Kidney (tissue), 22 donors: ENCODE measurements at places on chromosomes 6 and 20. TPM values are rescaled to one million over a fixed set of nuclear protein-coding genes. Genes with fewer than 3 reads are reported as not detected.

Gene CHRNA4
- polyA plus RNA-seq = 0.67 TPM

Gene PDRG1
- 22.5 TPM for polyA plus RNA-seq

Gene SIRPG
- not detected for polyA plus RNA-seq

Gene NRM
- 14.2 TPM for polyA plus RNA-seq

Gene PERP
- 24.8 TPM for polyA plus RNA-seq
